ENCODE measurements at places on chromosomes 6 and 20.

- DNase-seq = no peak
These were observed 28.5 kb upstream of the PIM1 start for GRCh38 chr6:37141281-37142049.

DNA sequence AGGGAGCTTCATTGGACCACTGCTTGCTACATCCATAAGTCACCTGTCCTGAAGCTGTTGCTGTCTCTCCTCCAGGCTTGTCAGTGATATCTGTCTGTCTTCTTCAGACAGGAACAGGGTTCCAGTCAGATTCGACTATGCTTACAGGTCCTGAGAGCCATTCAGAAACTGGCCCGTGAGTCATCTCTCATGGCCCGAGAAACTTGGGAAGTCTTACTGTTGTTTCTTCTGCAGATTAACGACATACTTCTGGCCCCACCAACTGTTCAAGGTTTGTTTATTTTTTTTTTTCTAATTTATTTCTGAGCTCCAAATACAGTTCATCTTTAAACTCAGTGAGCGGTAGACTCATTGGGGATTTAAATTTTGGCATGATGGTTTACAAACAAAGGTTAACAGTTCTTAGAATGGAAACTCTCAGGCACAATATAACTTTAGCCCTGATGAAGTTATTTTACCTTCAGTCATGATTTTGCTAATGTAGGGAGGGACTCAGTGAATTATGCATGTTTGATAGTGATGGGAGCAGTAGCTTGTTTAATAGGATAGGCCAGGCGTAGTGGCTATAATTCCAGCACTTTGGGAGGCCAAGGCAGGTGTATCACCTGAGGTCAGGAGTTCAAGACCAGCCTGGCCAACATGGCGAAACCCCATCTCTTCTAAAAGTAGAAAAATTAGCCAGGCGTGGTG lies 24.7 kb downstream of the RALGAPB start:
- DNase-seq = no peak

GRCh38 chr6:21241231-21242130 lies 352.1 kb upstream of the SOX4 start:
- no peak for DNase-seq

GRCh38 chr6:101711518-101711917 lies 318.0 kb downstream of the GRIK2 start:
- DNase-seq = no peak

GRCh38 chr6:68891419-68891818 lies 256.3 kb downstream of the ADGRB3 start:
- no peak for DNase-seq

- DNase-seq = no peak
These were observed 126.4 kb downstream of the CCDC170 start for GRCh38 chr6:151620179-151620578.

DNA sequence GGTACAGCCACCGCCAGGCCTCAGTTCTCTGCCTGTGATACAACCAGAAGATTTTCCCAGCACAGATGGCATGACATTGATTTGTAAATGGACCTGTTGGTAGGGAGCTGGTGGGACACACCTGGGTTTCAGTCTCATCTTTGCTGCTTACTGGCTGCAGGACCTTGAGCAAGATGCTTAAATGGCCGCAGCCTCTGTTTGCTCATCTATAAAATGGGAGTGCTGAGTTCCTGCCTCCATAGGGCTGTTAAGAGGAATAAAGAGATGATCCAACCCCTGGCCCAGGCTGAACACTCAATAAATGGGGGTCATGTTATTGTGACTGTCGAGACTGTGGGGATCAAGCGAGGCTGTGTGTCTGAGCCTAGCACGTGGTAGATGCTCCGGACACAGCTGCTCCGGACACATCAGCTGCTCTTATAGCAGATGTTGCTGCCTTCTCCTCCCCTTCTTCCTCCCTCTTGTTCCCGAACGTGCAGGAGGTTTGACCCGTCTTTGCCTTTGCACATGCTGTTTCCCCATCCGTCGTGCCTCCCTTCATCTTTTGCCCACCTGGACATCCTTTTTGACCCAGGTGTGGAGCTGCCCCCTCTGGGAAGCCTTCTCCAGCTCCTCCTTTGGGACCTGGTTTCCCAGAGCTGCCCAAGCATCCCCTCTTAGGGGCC lies 29.2 kb downstream of the DLGAP4 start:
- DNase-seq = no peak

DNA sequence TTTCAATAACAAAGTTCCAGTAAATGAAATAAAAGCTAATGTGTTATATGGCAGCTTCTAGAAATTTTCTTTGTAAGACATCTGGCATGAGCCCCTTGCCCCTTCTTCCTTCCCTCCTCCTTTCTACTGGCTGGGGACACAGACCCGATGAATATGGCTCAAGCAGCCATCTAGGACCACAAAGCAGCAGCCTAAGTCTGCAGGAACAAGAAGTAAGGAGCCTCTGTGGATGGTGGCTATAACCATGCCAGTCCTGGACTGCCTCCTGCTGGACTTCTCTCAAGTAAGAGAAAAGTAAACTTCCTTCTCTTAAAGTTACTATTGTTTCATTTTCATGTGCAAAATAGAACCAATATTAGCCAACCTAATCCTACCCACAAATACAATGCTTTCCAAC lies 114.9 kb upstream of the DST start:
- no peak for DNase-seq

DNA sequence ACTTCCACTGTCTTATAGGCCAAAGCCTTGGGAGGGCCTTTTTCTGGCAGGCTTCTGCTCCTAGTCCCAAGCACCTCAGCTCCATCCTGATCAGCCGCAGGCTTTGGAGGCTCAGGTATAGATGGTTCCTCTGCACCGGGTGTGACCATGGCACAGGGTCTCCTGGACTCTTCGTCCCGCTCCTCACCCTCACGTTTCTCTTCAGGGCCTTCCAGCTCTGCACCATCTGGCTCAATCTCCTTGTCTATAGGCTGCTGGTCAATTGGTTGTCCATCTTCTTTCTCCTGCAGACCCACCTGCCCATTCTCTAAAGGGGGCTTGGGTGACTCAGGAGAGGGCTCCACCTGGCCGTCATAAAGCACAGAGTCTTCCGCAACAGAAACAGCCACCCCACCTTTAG lies 37.0 kb downstream of the BFSP1 start:
- DNase-seq = no peak

DNA sequence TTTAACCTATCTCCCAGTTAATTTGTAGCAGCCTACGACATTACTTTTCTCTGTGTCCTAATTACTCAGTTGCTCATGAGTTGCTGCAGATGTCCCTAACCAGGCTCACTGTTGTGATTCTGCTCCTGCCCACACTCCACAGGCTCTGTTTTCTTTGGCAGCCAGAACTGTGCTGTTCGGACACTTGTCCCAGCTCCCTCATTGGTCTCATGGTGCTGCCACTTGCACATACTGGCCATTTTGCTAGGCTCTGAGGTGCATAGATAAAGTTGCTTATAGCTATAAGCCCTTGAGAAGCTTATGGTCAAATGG lies 55.0 kb downstream of the NOX3 start:
- DNase-seq = no peak

GRCh38 chr6:136403110-136403980 lies 113.7 kb upstream of the BCLAF1 start:
- no peak for DNase-seq

DNA sequence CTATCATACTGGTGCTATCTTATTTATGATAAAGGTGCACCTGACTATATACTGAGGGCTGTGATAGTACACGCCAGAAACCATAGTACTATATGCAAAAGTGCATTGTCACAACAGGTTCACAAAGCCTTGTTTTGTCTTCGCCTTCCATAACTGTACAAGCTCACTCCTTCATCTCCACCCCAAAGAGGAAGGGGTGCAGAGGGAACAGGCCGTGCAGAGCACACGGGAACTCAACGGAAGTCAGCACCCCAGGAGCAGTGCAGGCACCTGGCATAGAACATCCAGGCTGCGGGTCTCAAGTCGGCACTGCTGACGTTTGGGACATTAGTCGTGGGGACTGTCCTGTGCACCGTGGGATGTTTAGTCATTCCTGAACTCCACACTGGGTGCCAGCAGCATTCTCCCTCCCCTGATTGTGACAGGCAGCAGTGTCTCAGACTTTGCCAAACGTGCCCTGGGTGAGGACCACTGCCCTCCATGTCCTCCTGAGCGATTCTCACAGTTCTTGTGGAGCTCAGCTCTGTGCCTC lies 99.7 kb downstream of the PXDC1 start:
- no peak for DNase-seq

- DNase-seq = no peak
These were observed 31.7 kb downstream of the REPS1 start for GRCh38 chr6:138956244-138956924.

- no peak for DNase-seq
These were observed 61.9 kb downstream of the CDS2 start for GRCh38 chr20:5188736-5189135.

- DNase-seq = peak; percentile 1
These were observed 175.6 kb upstream of the PDE7B start for GRCh38 chr6:135675862-135676261.

DNA sequence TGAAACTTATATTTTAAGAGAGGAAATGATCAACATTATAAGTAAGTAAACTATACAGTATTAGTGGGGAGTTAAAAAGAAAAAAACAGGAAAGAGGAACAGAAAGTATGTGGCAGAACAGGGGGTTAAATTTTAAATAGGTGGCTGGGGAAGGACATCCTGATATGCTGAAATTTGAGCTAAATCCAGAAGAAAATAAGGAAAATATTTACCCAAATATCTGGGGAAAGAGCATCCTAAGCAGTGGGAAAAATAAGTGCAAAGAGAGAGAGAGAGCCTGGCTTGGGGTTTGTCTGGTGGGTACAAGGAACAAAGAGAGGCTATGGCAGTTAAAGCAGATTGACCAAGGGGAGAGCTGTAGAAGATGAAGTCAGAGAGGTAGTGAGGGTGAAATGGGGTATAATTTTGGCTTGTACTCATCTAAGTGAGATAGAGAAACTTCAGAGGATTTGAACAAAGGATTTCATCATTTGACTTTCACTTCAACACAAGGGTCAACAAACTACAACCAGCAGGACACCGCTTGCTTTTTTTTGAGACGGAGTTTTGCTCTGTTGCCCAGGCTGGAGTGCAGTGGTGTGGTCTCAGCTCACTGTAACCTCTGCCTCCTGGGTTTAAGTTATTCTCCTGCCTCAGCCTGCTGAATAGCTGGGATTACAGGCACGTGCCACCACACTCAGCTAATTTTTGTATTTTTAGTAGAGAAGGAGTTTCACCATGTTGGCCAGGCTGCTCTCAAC lies 328.4 kb upstream of the CNR1 start:
- DNase-seq = no peak

- DNase-seq = no peak
These were observed 166.0 kb downstream of the PDSS2 start for GRCh38 chr6:107293350-107293749.

DNA sequence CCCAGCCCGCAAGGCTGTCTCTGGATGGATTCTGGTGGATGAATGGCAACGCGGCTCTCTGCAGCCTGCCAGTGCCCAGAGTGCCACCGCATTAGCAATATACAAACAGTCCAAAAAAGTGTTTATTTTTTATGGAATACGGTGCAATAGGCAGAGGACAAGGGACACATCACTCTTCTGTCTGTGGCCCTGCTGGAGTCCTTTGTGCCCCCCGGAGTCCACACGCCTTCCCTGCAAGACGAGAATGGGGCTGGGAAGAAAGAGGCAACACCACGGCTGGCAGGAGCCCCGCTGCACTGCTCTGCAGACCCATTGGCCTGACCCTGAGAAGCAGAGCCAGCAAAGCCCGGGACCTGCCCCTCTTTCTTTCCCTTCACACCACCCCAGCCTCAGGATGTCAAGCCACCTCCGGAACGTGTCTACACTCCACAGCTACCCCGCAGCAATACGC lies 196.3 kb downstream of the SYNDIG1 start:
- DNase-seq = no peak

- no peak for DNase-seq
These were observed 1.9 kb downstream of the TMEM239 start for GRCh38 chr20:2817891-2818595.

DNA sequence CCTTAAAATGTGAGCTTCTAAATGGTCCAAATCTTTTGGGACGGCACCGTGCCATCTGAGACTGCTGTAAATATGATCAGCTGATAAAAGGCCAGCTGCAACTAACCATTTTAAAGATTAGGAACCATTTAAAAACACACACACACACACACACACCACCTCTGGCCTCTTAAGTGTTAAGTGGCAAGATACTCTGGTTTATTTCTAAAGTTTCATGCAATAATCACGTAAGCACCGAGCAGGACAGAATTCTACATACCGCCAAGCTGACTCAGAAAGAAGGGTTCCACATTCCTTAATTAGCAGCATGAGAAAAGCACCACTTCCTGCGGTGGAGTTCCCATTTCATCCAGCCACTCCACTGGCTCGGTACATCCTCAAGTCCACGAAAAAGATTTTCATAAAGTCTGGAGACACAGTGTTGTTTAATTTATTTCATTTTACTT lies 17.8 kb upstream of the ZNF217 start:
- no peak for DNase-seq

GRCh38 chr6:116439522-116440051 lies 21.6 kb upstream of the CALHM6 start:
- DNase-seq = no peak

GRCh38 chr20:56575961-56576360 lies 42.9 kb downstream of the FAM209B start:
- DNase-seq = no peak

DNA sequence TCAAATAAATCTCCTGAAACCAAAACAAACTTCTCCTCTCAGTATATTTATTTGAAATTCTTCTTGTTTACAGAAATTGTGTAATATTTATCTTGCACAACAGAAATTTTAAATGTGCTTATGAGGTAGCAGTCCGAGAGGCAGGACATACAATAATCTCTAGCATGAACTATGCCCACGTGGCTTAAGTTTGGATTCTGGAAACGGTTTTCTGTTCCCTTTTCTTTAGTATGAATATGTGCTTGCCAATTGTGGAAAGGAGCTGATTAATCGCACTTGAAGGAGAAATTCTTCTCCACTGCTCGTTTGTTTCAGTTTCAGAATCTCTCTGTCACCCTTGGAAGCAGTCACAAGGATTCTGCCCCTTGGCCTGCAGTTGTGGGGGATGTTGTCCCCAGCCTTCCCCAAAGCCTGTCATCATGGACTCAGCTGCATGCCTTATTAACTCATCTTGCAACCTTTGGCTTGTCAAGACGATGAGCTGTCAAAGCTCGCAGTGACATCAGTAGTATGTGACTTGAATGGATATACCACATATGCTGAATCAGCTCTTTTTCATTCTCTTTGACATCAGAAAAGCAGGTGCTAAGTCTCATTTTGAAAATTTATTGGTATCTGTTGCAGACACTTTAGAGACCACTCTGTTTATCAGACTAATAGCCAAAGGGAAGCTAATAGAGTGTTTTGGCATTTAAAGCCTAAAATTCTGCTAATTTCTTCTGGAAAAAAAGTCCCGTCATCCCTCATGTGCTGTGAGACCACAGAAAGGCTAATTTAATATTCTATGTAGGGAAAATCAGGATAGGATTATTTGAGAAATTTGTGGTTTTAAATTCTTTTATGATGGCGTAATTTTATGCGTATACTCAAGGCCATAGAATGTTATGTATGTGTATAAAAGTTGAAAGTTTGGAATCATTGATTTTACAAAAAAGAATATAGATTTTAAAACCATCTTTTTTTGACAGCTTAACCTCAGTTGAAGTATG lies 186.8 kb downstream of the ARID1B start:
- no peak for DNase-seq
